ENCODE measurements at places on chromosomes 6 and 20. TPM values are rescaled to one million over a fixed set of nuclear protein-coding genes. Genes with fewer than 3 reads are reported as not detected.

DNA sequence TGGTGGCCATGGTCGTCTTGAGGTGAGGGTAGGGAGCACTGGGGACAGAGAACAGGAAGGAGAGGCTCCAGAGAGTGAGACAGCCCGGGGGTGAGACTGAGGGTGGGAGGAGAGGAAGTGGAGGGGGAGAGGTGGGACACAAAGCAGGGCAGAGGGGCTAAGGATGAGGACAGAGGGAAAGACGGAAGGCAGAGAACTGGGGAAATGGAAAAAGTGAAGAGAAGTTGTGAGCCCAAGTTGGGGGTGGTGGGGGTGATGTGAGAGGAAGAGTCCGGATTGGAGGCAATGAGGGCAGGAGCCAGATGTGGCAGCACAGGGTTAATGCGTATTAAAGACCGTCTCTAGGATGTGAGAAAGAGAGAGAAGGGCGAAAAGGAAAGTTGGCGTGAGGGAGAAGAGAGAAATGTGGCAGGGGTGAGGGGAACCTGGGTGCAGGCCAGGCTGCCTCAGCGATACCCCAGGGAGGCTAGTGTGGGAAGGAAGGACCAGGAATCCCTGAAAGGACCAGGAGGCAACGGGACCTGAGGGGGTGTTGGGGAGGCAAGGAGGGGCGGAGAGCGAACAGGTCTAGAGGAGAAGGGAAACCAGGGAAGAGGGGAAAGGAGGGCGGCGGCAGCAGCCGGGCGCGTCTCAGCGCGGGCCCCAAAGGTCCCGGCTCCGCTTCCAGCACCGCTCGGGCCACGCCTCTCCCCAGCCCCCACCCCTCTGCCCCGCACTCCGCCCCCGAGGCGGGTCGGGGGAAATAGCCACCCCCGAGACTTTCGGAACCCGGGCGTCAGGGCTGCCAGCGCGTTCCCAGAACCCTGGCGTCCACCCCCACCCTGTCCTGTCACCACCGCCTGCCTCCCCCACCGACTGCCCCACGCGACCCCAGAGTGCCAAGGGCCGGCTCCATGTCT is at the start of gene PPP1R18:
Gene PPP1R18 (minus strand): TSS at position 637 of the 899 bp plus-strand sequence. CDS start 627 bp downstream, at position 10.
- H3K27me3 ChIP-seq, result no peaks in the 10 kb centered on the region
- peak; percentile 90 for DNase-seq
- H3K4me1 ChIP-seq, result peaks cover 35% of the 10 kb centered on the region
- H3K36me3 ChIP-seq, result peaks cover 65% of the 10 kb centered on the region

GRCh38 chr6:112640891-112641290 is 293.8 kb downstream of the RFPL4B start:
- H3K4me1 ChIP-seq, result no peaks in the 10 kb centered on the region
- H3K27ac ChIP-seq, result no peak overlapping the region
- no peak for DNase-seq
- H3K4me3 ChIP-seq, result no peak overlapping the region

- H3K4me1 ChIP-seq, result no peaks in the 10 kb centered on the region
- DNase-seq, result no peak
- no peaks in the 10 kb centered on the region for H3K36me3 ChIP-seq
- H3K27ac ChIP-seq, result no peak overlapping the region
- peaks cover 14% of the 10 kb centered on the region for H3K27me3 ChIP-seq
- no peak overlapping the region for H3K4me3 ChIP-seq
Observed at GRCh38 chr6:42735976-42736375, 9.9 kb downstream of the TBCC start.

GRCh38 chr20:19823971-19824370 is 65.9 kb downstream of the RIN2 start:
- H3K4me1 ChIP-seq, result peaks cover 11% of the 10 kb centered on the region
- H3K4me3 ChIP-seq, result no peak overlapping the region
- H3K27me3 ChIP-seq, result no peaks in the 10 kb centered on the region
- H3K36me3 ChIP-seq, result no peaks in the 10 kb centered on the region
- DNase-seq, result no peak

DNA sequence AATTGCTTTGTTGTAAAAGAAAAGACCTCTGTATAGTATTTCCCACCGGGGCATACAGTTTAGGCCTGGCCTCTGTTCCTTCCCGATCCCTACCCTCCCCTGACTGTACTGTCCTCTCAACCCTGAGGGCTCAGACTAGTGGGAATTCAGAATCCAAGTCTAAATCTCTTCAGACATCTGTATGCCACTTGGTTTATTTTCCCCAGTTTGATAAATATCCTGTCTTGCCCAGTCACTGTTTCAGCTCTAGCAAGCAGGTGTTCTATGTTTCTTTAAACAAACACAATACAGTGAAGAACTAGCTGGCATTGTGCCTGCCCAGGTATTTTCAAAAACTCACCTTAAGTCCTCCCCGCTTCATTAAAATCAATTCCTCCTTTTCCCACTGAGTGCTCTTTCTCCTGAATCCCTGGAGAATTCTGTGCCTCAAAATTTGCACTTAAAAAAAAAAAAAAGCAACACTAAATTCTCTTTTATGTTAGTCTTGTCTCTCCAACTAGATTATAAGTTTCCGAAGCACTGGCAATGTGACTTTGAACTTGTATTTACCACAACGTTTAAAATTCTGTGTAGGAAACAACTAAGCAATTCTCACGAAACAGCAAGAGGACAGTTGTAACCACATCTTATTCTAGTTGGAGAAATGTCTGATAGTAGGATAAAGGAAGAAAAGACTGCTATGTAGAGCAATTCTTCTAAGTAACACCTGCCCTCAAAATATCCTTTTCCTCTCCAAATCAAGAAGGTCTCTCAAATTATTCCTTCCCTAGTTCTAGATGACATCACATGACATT is 112.0 kb upstream of the CARMIL1 start:
- H3K27me3 ChIP-seq, result no peaks in the 10 kb centered on the region
- peaks cover 8% of the 10 kb centered on the region for H3K36me3 ChIP-seq
- no peak overlapping the region for H3K4me3 ChIP-seq
- H3K27ac ChIP-seq, result no peak overlapping the region
- no peak for DNase-seq
- H3K4me1 ChIP-seq, result peaks cover 46% of the 10 kb centered on the region

- peaks cover 8% of the 10 kb centered on the region for H3K27me3 ChIP-seq
- H3K36me3 ChIP-seq, result no peaks in the 10 kb centered on the region
- no peak for DNase-seq
- no peaks in the 10 kb centered on the region for H3K4me1 ChIP-seq
- no peak overlapping the region for H3K4me3 ChIP-seq
- H3K27ac ChIP-seq, result no peak overlapping the region
Observed at GRCh38 chr6:54847799-54848597, 1.4 kb downstream of the FAM83B start.

DNA sequence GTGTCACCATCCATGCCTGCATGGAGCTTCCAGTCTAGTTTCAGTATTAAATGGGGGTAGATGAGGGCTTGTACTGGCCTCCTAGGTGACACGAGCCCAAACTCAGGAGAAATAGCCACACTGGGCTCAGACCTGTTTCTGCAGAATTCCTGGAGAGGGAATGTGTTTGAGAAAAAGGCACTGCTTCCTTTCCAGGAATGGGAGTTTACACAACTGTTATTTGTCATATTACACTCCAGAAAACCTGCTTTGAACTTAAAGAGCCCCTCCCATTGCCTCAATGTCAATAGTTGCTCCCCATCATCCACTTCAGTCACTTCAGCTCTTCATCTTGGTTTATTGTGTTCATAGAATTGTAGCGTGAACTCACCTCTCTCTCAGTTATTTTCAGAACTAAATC is 151.5 kb downstream of the CFAP61 start:
- no peak overlapping the region for H3K4me3 ChIP-seq
- no peaks in the 10 kb centered on the region for H3K36me3 ChIP-seq
- no peaks in the 10 kb centered on the region for H3K4me1 ChIP-seq
- no peak overlapping the region for H3K27ac ChIP-seq
- H3K27me3 ChIP-seq, result peaks cover 2% of the 10 kb centered on the region

Gene PRICKLE4
- not detected for total RNA-seq

All from activated CD8-positive, alpha-beta T cell treated with anti-CD3 and anti-CD28 coated beads, Interleukin-2, amount 10 ng/mL, durations not matched to agents 7 days and 5 days (primary cell).